Keratinocyte (primary cell): ENCODE measurements at places on chromosomes 2 and 18.

DNA sequence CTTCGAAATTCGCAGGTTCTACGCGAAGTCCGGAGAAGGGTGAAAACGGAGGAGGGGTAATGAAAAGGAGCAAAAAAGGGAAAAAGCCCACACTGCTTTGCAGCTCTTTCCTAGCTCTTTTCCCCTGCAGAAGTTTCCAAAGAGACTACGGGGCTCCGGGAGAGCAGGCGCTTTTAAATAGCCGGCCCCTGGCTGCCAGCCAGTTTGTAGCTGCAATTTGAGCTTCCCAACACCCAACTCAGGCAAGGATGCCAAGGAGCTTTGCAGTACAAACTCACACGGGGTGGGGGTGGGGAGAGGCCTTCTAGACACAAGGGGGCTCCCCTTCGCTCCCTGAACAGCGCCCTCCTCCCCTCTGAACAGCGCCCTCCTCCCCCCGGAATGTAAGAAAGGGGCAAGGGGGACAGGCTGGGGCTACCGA lies at the start of gene IGFBP5:
TSS of gene IGFBP5 (minus strand) at position 149 of the 421 bp plus-strand sequence. CDS start 774 bp downstream, outside the sequence.
- no peak for DNase-seq

DNA sequence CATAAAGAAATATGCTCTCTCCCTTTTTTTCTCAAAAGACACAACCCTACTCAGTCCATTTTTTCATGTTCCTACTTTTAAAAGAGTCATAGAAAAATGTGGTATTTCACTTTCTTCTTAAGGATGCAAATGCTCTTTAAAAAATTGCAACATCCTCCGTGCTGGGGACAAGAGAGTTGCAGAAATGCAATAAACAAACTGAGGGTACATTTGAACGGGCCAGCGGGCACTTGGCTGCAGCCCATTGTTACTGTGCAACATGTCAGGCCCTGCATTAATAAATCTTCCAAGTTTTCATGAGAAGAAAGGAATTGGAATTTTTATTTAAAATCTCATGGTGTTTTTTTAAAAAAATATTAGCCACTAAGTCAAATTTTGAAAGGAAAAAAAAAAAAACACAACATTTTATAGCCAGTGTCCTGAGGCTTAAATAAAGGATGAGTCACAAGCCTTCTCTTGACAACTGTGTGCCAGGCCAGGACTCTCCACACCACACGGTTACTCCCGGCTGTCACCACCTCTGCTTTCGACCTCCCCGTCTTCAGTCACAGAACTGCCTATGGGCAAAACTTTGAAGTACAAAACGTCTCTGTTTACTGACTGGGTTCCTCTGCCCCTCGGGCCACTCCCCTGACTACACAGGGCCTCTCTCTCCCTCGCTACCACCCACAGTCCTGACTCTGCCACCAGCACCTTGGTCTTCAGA lies 57.5 kb upstream of the MFF start:
- DNase-seq = no peak

- DNase-seq = no peak
These were observed 2.5 kb downstream of the DLX1 start for GRCh38 chr2:172087780-172088244.

GRCh38 chr2:161141033-161141432 lies 19.2 kb upstream of the TANK start:
- no peak for DNase-seq

DNA sequence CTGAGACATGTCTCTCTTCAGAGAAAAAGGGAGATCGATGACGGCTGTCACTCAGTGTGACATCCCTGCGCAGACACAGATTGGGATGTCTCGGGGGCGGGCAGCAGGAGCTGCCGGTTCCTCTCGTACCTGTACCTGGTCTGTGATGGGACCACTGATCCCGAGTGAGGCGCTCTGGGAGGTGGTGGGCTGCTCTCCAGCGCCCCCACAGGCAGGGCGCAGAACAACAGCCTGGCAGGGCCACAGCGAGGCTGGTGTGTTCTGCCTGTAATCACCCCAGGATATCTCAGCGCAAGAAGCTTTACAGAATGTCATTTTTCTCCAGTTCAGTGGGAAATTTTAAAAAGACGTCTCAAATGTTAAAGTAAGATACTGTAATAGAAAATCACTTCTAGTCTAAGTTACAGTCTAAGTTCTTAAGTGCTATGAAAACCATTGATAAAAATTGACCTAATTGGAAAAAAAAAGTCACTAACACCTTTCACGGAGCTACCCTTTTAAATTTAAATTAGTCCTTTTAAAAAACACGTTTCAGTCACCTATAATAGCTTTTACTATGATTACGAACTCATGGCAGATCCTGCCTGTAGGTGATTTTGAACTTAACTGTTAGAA lies 189.8 kb downstream of the SNTG2 start:
- DNase-seq = no peak

GRCh38 chr2:237714690-237715458 lies 83.7 kb upstream of the RBM44 start:
- no peak for DNase-seq

DNA sequence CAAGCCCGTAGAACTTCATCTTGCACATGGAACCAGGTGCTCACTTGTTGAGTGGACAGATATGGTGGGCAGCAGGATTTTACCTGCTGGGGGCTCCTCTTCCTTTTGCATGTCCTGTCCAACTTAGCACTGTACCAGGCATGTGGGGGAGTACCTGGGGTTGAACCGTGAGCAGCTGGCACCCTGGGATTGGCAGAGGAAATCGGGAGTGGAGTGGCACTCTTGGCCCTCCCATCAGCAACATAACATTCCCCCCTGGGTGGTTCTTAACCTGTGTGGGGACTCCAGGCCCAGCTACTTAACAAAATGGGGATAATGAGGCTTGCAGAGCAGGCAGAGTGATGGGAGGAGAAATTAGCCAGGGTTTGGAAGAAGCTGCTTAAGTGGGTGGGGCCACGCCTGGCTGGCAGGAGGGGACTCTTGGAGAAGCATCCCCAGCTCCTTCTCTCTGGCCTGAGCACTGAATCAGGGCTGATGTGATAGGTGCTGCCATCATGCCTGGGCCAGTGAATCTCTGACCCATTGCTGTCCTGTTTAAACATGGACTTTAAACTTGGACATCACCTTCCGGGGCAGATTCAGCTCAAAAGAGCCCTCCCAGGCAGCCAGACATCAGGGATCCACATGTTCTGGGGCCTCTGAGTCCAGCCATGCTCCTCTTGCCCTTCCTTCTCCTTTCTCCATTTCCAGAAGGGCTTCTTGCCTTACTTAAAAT lies 15.5 kb downstream of the FOSL2 start:
- no peak for DNase-seq

GRCh38 chr2:133124446-133124845 lies 443.8 kb downstream of the NCKAP5 start:
- no peak for DNase-seq

DNA sequence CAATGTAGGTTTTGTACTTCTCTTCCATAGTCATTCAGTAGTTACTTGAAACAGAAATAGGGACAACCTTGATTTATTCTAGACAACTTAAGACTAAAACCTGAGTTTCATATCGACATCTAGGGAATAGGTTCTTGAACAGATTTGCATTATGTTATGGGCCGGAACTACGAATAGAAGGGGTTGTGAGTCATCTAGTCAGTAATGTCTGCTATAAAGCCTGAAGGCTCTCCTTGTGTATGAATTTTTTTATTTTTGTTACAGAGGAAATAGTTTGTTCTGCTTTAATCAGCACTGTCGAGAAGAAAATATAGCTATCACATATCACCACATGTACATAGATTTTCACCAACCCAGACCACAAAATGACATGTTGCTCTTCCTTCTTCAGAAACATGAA lies 17.3 kb upstream of the TRIM43 start:
- DNase-seq = no peak

- peak; percentile 21 for DNase-seq
These were observed 74.9 kb downstream of the ATL2 start for GRCh38 chr2:38301969-38302702.

DNA sequence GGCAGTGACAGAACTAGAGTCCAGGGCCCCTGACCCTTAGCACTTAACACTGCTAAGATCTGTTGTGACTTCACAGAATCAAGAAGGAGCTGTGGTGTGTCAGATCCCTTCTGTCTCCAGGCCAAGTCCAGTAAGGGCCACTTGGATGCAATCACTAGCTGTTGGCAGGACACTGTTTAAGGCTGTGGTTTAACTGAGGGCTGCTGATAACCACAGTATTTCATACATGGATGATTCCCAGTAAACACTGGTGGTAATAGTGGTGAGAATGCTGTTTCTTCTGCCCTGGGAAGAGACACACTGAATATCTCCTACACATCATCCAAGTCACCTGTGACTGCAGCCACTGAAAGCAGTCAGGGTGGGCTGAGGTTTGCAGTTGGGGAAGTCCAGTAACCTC lies 77.7 kb upstream of the FBXO11 start:
- DNase-seq = no peak

DNA sequence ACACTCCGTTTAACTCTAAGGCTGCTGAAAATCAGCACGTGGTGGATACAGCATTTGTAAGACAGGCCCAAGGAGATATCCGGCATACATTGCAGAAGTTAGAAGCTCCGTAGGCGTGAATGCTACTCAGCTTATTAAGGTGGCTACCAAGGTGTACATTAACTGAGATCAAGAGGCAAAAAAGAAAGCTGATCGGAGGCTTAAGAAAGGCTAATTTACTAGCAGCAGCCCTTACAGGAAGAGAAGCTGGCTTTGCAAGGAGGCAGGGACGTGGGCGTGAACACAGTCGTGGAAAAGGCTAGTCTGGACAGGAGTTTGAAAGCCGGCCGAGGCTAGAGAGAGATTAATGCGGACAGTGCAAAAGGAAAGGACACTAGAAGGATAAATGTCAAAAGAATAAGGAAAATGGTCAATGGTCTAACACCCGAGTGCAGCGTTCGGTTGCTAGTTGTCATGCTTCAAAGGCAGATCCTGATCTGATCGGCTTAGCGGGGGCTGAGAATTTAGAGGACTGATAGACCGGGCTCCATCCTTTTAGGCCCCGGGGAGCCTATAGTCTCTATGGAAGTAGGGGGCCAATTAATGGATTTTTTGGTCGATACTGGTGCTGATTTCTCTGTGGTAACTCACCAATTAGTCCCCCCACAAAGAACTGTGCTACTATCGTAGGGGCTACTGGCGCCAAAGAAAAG lies 45.6 kb upstream of the SELENOI start:
- DNase-seq = no peak

GRCh38 chr2:76870011-76870410 lies 652.2 kb downstream of the LRRTM4 start:
- DNase-seq = no peak

- DNase-seq = peak; percentile 100
These were observed 173.5 kb downstream of the ALK start for GRCh38 chr2:29747786-29748470.
